NCI-H460 (cell line): ENCODE measurements at places on chromosomes 1 and 21. TPM values are rescaled to one million over a fixed set of nuclear protein-coding genes. Genes with fewer than 3 reads are reported as not detected.

The IL19 gene
- total RNA-seq = not detected in 2 replicates

The MR1 gene
- total RNA-seq = 10.0 and 11.5 TPM in 2 replicates

The SDC3 gene
- total RNA-seq = 9.7 and 11.3 TPM in 2 replicates

The CLCA4 gene
- not detected in 2 replicates for total RNA-seq

The BMP8B gene
- total RNA-seq = 1.7 TPM in 2 replicates

The TBCE gene
- 53.3 and 73.3 TPM in 2 replicates for total RNA-seq
